ENCODE measurements at places on chromosomes 7 and 10.

DNA sequence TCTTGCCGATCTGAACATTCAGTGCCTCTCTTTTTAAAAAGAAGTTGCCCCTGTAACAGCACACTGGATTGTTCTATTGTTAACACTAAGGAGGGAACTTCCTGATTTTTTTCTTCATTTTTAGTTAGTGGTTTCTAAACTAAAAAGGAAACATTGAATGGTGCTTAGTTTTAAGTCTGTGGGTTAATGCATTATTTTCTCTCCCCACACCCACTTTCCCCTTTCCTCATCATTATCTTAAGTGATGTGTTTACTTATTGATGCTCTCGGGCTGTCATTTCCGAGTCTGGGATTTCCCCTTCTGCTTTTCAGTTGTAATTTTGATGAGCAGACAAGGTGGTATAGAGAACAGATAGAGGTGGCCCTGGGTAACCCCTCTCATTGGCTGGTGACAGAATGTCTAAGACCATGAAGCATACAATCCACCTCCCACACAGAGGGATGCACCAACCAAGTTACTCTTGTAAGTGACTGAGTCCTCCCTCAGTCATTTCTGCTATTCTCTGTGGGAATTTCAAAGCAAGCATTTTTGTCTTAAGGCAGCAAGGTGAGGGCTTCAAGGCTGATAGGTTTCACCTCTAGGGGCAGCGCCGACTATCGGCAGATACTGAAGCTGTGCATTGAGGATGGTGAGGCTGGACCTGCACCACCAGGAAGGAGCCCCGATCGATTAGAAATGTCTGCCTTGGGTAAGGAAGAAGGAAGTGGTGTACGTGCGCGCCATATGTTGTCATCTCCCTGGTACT, 49.5 kb downstream of the CHN2 start:
- DNase-seq: peak; percentile 57

DNA sequence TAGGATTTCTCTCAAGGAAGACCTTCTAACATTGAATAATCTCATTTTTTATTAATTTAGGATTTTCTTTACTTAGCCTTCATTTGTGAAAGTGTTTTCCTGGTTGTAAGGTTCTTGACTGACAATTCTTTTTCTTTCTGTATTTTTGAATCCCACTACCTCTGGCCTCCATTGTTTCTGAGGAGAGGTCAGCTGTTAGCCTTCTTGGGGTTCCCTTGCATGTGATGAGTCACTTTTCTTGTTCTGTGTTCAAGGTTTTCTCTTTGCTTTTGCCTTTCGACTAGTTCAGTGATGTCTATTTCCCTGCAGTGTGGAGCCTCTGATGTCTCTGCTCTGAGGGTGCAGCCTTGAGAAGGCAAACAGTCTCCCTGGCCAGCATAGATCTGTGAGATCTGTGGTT, 304.1 kb upstream of the ZNF32 start:
- no peak for DNase-seq

DNA sequence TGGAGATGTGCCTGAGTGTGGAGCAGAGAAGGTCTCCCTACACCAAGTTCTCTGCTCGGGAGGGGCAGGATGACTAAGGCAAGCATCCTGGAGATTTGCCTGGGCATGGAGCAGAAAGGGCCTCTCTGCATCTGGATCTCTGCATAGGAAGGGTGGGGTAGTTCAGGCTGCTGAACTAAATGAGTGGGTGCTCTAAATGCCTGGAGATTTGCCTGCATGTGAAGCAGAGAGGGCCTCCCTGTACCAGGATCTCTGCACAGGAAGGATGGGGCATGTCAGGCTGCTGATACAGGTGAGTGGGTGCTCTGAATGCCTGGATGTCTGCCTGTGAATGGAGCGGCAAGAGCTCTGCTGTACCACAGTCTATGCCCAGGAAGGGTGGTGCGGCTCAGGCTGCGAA, 680.7 kb downstream of the SUGCT start:
- no peak for DNase-seq

DNA sequence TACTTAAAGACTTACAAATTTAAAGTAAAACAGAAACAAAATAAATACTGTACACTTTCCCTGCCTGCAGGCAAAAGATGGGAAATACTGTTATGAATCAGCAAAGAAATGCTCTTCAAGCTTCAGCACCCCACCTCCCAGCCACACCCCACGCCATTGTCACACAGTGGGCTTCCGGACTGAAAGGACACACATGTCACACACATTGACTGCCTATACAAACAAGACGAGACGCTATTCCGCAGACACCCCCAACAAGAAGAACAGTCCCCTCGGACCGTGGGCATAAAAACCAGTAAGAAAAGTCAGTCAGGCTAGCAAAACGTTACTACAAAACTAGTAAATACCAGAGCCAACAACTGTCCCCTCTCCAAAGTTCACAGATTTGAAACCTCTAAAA, 22.2 kb upstream of the PARP12 start:
- DNase-seq: peak; percentile 41

DNA sequence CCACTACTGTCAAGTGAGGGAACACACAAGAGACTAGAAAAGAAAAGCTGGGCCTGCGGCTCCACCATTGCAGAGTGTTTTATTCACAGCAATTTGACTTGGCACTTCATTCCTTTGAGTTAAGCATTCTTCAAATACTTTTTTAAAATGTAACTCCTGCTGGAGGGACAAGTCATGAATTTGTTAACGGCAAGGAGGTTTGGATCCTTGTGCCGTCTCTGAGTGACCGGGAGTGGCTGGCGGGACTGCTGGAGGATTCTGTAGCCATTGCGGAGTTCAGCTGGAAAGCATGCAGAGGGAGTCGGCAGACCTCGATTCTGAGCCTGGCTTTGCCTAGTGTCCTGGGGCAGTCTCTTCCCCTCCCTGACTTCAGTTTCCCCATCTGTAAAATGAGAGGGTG, 9.8 kb downstream of the HSPA12A start:
- DNase-seq: no peak

- DNase-seq: no peak
Observed at GRCh38 chr7:90655566-90655965, 59.4 kb downstream of the CDK14 start.

- DNase-seq: no peak
Observed at GRCh38 chr7:32223071-32223650, 153.0 kb upstream of the PDE1C start.

GRCh38 chr7:87057210-87057609, 2.2 kb downstream of the ELAPOR2 start:
- no peak for DNase-seq

GRCh38 chr10:356452-356851, 221.2 kb downstream of the ZMYND11 start:
- no peak for DNase-seq

DNA sequence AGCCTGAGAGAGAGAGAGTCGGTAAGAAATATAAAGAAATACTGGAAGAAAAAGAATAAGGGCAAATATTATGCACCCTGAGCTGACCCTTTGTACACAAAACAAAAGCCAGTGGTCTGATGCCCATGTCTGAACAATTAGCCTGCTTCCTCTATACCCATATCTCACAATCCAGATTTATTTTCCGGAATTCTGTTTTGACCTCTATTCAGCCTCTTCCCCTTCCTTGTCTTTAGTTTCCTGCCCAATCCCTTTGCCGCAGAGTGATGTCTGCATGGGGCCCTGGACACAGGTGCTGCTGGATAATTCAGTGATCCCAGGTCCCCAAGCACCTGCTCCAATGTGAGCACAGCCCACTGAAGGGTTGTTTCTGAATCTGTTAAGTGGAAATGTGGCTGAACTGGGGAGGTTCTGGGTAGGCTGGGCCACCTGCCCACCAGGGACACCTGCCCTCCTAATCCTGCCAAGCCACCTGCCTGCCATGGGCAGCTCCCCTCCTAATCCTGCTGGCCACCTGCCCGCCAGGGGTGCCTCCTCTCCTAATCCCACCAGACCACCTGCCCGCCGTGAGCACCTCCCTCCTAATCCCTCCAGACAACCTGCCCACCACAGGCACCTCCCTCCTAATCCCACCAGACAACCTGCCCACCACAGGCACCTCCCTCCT, 23.0 kb downstream of the ADGRA1 start:
- no peak for DNase-seq

DNA sequence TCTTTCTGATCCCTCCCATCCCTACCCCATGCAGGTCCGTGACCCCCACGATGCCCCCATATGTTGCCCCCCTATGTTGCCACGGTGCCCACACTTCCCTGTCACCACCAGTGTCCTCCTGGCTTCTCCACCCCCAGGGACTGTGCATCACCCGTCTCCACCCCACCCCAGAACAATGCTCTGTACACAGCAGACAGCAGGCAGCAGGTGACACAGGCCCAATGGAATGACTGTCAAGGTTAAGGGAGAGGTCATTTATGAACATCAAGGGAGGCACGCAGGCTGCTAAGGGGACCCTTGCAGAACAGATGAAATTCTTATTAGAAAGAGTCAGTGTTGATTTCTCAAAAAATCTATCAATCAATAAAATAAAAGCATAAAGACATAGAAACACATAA, 71.5 kb downstream of the PARP12 start:
- no peak for DNase-seq

DNA sequence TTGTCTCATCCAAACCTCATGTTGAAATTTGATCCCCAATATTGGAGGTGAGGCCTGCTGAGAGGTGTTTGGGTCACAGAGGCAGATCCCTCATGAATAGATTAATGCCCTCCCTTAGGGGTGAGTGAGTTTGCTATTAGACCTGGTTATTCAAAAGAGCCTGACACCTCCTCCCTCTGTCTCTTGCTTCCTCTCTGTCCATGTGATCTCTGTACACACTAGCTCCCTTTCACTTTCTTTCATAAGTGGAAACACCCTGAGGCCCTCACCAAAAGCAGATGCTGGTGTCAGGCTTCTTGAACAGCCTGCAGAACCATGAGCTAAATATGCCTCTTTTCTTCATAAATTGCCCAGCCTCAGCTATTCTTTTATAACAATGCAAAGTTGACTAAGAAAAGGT, 447.1 kb downstream of the MDFIC start:
- no peak for DNase-seq

GRCh38 chr7:2105917-2106316, 126.8 kb downstream of the MAD1L1 start:
- no peak for DNase-seq

Data from stimulated activated naive CD4-positive, alpha-beta T cell treated with Interleukin-2 at 50 U/mL for 16 hours (primary cell).